ENCODE measurements at places on chromosomes 1 and 21.

- no peak for DNase-seq
Observed at GRCh38 chr1:86339014-86339812, 56.9 kb downstream of the ODF2L start.

- DNase-seq, result no peak
Observed at GRCh38 chr1:245290836-245291235, 136.1 kb downstream of the KIF26B start.

DNA sequence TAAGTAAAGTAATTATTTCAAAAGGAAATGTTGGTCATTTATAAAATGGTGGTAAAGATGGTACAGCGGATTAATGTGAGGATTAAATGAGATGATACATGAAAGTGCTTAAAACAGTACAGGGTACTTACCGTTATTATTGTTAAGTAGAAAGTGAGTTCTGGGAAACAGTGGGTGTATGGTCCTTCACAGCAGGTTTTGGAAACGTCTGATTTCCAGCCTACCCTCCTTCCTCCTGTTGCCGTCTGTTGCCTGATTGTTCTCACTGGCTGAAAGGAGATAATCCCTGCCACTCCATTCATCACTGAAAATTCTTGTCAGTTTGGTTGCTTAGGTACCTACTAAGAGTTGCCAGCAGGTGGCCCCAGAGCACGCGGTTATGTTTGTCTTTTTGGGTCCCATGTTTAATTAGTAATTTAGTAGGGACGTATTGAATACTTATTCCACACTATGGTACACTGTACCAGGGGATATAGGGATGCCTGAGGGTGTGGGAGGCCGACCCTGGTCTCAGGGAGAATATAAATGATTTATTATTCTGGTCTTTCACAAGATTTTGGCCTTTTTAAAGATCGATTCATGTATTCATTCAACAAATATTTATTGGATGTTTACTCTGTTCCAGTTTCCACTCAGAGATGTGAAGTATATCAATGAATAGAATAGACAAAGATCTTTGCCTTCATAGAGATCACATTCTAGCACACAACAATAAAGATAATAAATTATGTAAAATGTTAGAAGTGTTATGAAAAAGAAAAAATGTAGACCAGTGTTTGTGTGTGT is 30.8 kb upstream of the RPTN start:
- DNase-seq, result peak; percentile 17

DNA sequence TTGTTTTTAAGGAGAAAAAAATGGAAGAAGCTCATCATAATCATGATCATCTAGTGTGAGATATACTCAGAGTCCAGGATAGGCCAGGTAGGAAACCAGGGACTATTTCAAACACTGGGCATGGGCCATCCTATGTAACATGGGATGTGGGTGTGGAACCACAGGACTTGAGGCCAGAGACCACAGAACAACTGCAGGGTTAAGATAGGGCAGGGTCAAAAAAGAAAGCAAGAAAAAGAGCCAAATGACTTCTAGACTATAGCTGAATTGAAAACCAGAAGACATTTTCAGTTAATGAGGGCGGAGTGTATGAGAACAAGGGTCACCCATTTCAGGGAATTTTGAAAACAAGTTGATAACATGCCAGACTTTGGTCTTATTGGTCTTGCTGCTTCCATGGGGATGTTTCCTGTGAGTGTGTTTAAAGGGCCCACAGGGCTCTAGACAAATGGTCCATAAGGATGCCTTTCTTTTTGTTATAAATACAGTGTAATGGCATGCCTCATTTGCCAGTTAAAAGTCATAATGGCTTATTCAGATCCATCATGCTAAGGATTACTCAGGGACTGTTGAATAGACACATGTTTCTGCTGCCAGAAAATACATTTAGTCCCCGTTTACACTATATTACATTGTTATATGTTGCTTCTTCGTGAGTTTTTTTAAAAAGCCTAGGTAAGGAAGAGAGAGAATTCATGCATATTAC is 182.0 kb upstream of the C21orf91 start:
- DNase-seq, result no peak

DNA sequence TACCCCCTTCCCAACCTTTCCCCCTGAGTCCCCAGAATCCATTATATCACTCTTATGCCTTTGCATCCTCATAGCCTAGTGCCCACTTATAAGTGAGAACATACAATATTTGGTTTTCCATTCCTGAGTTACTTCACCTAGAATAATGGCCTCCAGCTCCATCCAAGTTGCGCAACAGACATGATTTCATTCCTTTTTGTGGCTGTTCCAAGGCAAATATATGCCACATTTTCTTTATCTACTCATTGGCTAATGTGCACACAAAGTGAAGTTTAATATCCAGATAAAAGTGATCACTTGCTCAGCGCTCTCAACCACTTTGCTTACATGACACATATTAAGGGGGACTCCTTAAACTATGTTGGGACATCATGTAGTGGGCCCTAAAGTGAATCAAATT is 72.4 kb upstream of the TIAM1 start:
- DNase-seq, result no peak

- DNase-seq, result no peak
Observed at GRCh38 chr21:46369520-46370235, 45.7 kb downstream of the PCNT start.

GRCh38 chr1:65027666-65028358 is 61.5 kb upstream of the JAK1 start:
- no peak for DNase-seq

- no peak for DNase-seq
Observed at GRCh38 chr1:50603274-50604271, 180.3 kb upstream of the DMRTA2 start.

GRCh38 chr1:22024485-22025367 is 23.3 kb downstream of the CELA3A start:
- DNase-seq, result no peak

DNA sequence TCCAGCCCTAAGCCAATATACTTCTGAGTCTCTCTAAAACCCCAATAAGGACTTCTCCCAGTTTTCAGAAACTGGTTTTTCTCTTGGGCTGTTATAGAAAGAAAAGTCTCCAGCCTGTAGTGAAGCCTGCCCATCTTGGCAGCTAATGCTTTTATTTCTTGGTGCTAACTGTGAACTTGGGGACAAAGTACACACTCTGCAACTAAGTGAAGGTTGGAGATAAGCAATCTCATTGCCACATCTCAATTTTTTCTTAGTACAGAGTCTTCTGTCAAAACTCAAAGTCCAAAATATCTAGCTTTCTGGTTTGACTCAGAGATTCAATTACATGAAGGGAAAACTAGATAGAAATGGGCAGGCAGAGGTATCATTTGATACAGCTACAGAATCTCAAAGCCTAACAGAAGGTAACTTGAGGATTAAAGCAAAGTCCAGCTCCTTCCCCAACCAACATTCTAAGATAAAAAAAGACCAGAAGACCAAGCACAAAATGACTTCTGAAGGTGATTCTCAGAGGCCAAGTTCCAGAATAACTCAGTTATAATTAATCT is 14.0 kb downstream of the AK2 start:
- no peak for DNase-seq

GRCh38 chr21:40924641-40925040 is 77.7 kb upstream of the DSCAM start:
- DNase-seq, result no peak

- no peak for DNase-seq
Observed at GRCh38 chr1:15347182-15347581, 62.5 kb upstream of the EFHD2 start.

DNA sequence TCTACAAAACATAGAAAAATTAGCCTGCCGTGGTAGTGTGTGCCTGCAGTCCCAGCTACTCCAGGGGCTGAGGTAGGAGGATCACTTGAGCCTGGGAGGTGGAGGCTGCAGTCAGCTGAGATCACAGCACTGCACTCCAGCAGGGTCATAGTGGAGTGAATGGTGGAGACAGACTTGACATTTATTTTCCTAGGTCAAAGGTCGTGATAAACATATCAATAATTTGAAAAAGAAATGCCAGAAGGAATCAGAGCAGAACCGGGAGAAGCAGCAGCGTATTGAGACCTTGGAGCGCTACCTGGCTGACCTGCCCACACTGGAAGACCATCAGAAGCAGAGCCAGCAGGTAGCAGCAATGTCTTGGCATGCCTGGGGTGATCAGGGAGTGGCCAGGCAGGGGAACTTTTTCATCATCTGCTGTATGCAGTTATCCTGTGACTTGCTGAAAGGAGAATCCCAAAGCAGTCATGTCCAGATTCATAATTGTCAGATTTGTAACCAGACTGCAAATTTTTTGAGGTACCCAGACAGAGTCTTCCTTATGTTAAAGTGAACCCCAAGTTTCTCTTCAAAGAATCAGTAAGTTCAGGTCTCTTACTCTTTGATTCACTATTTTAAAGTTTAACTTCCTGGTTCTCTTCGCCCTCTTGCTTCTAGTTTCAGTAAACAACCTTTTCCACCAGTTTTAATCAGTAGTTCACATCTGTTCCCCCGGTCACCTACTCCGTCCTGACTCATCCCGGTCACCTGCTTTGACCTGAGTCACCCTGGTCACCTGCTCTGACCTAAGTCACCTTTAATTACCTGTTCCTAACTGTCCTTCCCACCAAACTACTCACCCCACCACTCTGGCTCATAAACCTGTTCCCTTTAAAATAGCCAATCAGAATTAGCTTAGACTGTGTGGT is 11.3 kb upstream of the SH3BGRL3 start:
- no peak for DNase-seq

- DNase-seq, result no peak
Observed at GRCh38 chr1:66266756-66267155, 267.2 kb upstream of the SGIP1 start.

- DNase-seq, result no peak
Observed at GRCh38 chr1:113057006-113057405, 16.0 kb upstream of the LRIG2 start.

- DNase-seq, result no peak
Observed at GRCh38 chr1:54355931-54356679, 50.1 kb downstream of the SSBP3 start.
